ENCODE measurements at places on chromosomes 3 and 15.

GRCh38 chr3:131716943-131717342 lies 214.2 kb upstream of the MRPL3 start:
- DNase-seq, result no peak

DNA sequence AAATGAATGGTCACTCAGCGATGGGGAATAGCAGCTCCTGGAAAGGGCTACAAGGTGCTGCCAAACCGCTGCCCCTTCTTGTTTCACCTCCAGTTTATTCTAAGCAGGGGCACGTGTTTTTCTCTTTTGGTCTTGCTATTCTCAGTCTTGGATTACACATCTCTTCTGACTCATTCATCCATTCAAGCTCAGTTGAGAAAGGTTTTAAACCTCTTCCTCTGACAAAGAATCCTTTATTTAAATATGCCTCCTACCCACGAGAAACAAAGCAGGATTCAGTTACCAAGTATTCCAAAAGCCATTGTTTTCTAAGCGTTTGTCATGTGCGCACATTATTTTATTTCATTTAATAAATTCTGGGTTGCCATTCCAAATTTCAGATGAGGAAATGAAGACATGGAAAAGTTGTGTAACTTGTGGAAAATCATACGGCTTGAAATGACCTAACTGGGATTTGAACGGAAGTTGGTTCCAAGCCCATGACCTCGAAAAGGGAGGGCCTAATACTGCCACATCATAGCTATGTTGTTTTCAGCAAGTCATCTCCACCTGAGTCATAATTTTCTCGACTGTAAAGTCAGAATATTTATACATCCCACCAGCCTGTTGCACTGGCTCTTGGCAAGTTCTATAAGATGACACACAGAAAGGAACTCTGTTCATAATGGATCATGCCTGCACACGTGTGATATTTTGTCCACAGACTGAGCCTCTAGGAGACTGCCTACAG lies 292.0 kb upstream of the SLCO3A1 start:
- peak; percentile 50 for DNase-seq

DNA sequence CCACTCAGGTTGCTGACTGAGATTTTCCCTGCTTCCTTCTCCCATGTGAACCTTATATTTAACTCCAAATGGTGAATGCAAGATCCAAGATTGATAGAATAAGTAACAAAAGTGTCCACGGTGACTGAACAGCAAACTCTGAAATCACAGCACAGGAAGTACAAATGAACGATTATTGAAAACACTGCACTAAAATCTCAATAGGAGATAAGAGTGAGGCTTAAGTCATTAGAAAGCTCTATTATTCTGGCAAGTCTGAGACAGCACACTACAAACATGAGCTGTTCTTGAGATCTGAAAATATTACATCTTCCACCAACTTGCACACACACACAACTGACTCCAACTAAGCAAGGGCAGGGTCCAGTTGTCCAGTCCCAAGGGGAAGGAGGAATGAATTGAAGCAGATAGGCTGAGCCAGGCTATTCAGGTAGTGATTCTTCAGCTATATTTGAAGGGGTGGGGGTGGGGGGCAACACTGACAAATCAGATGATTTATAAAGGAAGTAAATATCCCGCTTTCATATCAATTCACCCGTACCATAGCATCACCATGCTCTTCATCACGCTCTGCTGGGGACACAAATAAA lies 2.9 kb downstream of the ZNF385D start:
- DNase-seq, result no peak

- DNase-seq, result no peak
These were observed 994.9 kb downstream of the DIPK2A start for GRCh38 chr3:144966560-144966959.

DNA sequence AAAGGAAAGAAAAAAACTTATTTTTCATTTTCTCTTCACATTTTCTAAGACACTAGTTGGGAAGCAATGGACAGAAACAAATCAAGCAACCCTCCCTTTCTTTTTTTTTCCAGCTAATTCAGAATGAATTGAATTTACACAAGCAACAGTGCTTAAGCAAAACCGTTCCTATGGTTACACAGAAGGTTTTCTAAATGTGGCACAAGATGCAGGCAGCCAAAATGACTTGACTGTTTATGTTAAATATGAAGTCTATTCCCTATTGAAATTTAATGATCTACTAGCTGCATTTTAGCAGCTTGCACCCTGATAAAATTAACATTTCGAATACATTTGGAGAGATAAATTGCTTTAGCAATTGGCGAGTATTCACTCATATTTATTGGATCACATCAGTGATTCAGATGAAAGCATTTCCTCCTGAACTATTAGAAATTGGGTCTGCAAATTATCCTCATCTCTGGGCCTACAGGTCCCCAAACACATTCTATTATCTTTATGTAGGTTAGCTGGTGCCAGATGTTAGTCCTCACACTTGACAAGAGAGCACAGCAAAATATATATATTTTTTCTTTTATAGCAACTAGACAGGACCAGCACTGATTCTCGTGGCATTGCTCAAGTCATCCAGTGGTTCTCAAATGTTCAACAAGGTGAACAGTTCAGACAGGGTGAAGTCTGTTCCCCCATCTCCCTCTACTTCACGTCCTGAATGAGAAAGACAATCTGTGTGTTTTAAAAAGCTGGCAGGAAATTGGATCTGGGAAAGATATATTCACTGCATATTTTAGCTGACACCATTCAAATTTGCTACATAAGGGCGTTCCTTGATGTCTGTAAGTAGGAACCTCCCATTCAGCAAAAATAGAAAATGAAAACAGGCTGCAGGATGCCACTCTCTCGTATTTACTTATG lies 463.6 kb upstream of the KCNMB2 start:
- DNase-seq, result no peak

DNA sequence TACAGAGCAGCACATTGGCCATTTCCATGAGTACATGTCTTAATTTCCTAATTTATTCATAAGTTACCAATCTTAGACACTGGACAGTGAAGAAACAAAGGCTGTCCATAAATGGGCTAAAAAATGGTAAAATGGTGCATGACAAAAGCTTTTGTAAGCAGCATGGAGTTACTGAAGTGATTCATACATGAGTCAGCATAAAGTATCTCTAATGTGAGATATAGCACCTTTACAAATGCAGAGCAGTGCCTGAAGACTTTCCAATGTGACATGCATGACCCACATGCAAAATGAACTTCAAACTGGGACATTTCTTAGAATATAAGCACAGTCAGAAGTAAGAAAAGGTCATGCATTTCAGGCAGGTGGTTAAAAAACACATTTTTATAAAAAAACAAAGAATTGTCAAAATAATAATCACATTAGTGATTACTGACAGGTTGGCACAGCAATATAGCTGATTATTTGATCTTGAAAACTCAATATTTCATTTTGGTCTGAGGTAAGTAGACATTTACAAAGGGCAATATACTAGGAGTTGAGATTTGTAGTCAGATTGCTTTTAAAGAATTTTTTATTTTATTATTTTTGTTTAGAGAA lies 299.3 kb downstream of the PLCL2 start:
- DNase-seq, result no peak

DNA sequence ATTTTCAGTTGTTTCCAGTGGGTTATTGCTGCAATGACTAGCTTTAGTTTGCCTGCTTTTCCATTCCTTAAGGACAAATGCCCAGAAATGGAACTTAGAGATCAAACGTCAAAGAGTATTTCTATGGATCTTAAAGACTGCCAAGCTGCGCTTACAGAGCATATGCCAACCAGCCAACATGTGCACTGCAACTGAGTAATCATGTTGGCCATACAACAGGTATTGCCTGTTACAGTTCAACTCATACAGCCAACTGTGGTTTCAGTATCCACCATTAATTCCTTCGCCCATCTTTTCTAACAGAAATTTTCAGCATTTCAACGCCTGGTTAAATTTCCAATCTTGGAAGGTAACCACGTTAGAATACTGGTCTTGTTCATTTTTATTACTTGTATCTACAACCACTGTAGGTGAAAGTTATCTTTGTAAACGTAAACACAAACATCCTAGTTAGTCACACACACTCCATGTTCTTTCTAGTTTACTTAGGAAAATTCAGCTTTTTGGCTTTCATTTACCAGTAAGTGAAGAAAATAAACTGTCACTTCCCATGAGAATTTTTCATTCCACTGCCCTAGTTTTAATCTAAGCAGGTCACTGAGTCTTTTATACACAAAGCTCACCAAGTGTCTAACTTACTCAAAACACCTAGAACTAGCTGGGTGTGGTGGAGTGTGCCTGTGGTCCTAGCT lies 3.9 kb downstream of the RPL32 start:
- DNase-seq, result no peak

- no peak for DNase-seq
These were observed 52.2 kb downstream of the KCNAB1 start for GRCh38 chr3:156172536-156172935.

DNA sequence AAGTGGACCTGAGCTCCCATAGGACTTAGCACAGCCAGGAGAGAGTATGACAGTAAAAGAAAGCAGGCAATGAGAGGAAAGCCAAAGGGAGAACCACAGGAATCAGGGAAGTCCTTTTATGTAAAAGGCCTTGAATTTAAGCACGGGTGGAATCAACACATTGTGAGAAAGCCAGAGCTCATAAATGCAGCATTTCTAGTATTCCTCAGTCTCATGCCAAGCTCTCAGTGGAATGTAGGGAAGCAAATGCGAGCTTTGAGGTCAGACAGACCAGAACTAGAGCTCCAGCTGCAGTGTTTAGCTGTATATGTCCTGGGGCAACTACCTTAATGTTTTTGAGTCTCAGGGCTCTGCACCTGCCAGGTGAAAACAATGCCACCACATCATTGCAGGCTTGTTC lies 132.1 kb upstream of the TRIM42 start:
- DNase-seq, result no peak

GRCh38 chr3:176046703-176047102 lies 1150.6 kb downstream of the TBL1XR1 start:
- DNase-seq, result no peak

GRCh38 chr3:128763967-128764366 lies 38.0 kb downstream of the RAB7A start:
- DNase-seq, result peak; percentile 68

- peak; percentile 4 for DNase-seq
These were observed 68.1 kb upstream of the NMNAT3 start for GRCh38 chr3:139745831-139746230.

- DNase-seq, result no peak
These were observed 183.6 kb downstream of the DCLK3 start for GRCh38 chr3:36580716-36581115.

DNA sequence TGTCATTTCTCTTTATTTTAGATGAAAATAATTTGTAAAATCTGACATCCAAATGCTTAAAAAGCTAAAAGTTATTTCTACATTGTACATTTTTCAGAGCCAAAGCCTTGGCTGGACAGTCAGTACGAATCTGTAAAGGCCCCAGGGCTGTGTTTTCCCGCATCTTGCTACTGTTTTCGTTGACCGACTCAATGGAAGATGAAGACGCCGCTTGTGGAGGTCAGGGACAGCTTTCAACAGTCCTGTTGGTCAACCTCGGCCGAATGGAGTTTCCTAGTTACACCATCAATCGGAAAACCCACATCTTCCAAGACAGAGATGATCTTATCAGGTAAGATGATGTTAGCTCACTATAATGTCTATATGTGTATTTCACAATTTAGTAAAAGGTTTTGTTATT lies 10.0 kb downstream of the FAN1 start:
- no peak for DNase-seq

DNA sequence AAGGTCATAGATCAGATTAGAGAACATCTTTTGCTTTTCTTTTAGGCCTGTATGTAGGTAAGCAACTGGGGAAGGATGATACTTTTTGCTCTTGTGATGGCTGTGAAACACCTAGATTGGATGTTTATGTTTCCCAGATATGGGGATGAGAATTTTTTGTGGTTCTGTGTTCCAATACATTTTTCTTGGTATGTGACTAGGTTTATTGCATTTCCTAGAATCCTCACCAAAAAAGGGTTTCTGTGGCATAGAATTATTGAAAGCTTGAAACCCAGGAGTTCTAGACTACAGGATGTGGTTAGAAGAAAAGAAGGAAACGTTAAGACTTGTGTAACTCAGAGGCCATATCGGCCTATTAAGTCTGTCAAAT lies 25.8 kb downstream of the OXNAD1 start:
- DNase-seq, result peak; percentile 97

- DNase-seq, result peak; percentile 97
These were observed 22.4 kb downstream of the FNDC3B start for GRCh38 chr3:172061724-172062184.

DNA sequence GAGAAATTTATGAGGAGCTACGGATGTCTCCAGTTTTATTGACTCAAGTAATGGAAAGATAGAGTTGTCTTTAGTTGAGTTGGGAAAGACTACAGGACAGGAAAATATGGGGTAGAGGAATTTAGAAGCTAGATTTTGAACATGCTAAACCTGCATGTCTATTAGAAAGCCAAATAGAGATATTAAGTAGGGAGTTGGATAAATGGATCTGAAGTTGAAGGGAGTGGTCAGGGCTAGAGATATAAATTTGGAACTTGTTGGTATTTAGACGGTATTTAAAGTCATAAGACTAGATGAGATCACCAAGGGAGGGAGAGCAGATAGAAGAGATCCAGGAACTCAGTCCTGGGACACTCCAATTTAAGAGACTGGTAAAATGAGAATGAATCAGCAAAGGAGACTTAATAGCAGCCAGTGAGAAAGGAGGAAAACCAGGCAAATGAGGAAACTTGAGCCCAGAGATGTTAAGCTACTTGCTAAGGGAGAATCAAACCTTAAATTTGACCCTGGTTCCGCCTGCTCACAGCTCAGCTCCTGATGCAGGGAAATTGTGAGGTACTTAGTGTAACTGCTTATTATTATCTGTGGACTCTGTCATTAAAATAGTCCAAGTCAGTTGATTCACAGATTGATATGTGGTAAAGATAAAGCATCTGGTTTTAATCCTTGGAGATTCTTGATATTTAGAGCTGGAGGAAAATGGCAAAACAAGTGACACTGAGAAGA lies 35.8 kb downstream of the ABI3BP start:
- DNase-seq, result no peak

DNA sequence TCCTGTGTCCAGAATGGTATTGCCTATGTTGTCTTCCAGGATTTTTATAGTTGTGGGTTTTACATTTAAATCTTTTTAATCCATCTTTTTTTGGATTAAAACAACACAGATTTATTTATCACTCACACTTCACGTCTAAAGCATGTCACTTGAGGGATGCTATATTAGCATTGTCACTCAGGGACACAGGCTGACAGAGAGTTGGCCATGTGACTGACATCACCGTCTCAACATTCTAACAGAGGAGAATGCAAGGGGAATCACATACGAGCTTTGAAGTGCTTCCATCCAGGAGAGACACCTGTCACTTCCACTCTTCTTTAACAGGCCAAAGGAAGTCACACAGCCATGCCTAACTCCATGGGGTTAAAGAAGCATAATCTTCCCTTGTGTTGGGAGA lies 204.6 kb upstream of the AZI2 start:
- no peak for DNase-seq

DNA sequence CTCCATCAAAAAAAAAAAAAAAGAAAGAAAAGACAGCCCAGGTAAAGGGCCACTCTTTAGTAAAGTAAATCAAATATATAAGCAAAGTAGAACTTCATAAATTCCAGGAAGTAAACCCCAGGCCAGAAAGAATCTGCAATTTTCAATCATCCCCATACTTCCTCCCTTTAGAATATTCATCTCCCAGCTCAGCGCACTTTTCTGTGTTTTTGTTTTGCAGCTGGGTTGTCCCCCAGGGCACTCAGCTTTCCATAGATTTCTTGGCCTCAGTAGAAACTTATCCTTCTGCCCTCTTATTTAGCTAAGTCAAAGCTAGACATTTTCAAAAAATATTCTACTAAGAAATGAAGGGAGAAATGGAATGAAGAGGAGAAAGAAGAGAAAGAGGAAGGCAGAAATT lies 24.0 kb upstream of the SPRED1 start:
- DNase-seq, result no peak

- no peak for DNase-seq
These were observed 612.2 kb upstream of the GOLIM4 start for GRCh38 chr3:168707900-168708299.

GRCh38 chr3:190877925-190878324 lies 15.4 kb upstream of the GMNC start:
- peak; percentile 14 for DNase-seq

Measured in MV-4-11 (cell line).